ENCODE measurements at places on chromosomes 13 and 19. TPM values are rescaled to one million over a fixed set of nuclear protein-coding genes. Genes with fewer than 3 reads are reported as not detected.
A peak's percentile ranks its signal among the peaks of the same experiment; 100 is the strongest.

Gene C19orf67
- not detected for polyA plus RNA-seq

GRCh38 chr13:41267106-41267505, 3.7 kb upstream of the MTRF1 start:
- peak; percentile 76 for DNase-seq

DNA sequence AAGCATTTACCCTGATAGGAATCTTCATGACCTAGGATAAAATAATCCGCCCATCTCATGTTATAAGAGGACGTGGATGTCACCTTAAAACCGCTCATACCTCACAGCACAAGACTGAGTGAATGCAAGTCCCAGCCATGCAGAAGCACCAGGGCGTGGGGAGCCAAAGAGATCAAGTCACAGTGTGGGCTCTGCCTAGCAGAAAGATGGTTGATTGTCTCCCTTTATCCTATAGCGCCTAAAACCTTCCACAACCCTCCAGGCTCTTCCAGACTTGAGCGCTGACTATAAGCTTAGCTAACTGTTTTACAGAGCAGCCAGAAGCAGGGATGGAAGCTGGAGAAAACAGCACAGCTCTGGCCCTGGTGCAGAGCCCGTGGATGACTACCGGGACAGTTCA, 6.8 kb upstream of the ANKRD10 start:
- DNase-seq = no peak

- DNase-seq = no peak
Observed at GRCh38 chr19:10467104-10467706, 36.0 kb downstream of the KEAP1 start.

- no peak for DNase-seq
Observed at GRCh38 chr13:52118595-52118994, 10.3 kb downstream of the NEK5 start.

GRCh38 chr13:103794526-103794925, 728.3 kb upstream of the SLC10A2 start:
- DNase-seq = no peak

Gene CD22
- polyA plus RNA-seq = 0.95 TPM

Gene HIF3A
- polyA plus RNA-seq = 0.12 TPM

DNA sequence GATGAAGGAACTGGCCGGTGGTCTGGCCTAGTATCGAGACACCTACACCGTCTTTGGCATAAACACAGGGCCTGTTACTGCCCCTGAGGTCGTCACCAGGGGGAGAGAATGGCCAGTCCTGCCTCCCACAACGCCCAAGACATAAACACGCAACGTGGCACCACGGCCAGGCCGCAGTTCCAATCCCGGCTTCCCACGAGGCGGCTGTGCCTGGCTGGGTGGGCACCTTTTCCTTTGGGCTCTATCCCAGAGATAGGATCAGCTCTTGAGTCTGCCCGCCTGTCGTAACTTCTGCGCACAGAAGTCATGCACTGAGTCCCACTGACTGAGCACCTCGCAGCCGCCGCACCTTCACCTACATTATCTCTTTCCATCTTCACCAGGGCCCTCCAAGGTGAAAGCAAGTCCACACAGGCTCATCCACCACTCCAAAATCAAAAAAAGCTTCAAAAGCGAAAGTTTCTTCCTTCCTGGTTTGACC, 1.1 kb downstream of the MIER2 start:
- DNase-seq = no peak

DNA sequence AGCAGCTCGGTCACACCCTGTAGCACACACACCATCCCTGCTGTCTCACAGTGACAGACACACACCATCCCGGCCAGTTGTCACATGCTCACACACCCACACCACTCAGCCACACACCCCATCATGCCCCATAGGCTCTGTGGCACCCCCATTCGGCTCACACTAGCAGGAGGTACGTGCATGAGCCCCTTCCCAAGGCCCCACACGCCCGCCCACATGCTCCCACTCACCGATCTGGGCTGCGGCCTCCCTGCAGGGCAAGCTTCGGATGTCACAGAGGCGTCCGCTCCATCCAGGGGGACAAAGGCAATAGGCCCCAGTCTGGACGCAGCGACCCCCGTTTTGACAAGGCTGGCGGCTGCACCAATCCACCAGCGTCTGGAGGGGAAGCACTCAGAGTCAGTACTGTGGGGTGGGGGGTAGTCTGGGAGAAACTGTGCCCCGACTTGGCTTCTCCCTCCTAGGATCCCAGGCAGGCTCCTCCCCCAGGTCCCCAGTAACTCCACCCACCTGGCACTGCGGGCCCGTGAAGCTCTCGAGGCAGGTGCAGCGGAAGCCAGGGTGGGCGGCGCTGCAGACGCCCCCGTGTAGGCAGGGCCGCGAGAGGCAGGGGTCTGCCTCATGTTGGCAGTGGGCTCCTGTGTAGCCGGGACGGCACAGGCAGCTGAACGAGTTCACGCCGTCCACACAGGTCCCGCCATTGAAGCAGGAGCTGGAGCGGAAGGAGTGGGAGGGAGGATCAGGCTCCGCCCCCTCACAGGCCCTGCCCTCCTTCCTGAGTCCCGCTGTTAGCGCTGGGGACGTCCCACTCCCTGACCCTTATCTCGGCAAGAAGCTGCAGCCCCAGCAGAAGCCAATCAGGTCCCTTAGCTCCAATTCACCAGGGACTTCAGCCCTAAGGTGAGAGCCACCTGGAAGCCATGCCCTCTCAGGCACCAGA, 20.1 kb downstream of the NOTCH3 start:
- no peak for DNase-seq

Data from fibroblast of lung (primary cell).